Right renal pelvis (tissue), 4 donors: ENCODE measurements at places on chromosomes 3 and 15. TPM values are rescaled to one million over a fixed set of nuclear protein-coding genes. Genes with fewer than 3 reads are reported as not detected.

The PLA2G4E gene
- not detected for polyA plus RNA-seq

DNA sequence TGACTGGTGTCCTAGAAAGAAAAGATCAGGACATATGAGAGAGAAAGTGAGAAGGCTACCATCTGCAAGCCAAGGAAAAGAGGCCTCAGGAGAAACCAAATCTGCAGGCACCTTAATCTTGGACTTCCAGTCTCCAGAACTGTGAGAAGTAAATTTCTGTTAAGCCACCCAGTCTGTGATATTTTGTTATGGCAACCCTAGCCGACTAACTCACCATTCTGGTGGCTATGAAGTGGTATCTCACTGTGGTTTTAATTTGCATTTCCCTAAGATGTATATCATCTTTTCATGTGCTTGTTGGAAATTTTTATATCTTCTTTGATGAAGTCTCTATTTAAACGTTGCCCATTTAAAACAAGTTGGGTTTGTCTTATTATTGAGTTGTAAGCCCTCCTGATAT lies 40.6 kb downstream of the ILDR1 start:
- DNase-seq: no peak

DNA sequence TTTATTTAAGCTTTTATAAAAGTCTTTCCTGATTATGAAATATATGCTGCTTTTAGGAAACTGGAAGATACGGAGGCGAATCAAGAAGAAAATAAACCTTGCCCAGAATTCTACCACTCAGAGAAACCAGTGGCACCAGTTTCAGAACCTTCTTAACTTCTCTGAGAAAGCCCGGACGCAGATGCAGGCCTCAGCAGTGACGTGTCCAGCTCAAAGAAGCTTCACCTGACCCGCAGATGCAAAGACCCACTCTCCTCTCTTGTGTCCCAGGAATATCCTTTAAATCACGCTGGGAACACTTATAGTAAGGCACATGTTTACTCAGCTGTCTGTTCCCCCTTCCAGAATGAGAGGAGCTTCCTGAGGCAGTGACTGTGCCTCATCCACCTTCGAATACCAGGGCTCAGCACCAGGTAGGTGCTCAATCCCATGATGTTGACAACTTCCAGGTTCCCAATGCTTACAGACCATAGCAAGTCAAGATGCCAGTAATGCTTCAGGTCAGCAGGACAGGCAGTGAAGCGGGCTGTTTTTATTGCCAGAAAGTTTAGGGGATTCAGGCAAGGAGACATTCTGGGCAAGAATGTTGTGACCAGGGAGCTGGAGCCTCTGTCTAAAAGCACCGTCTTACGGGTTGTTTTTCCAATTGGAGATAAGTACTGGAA lies 39.9 kb upstream of the LDHAL6B start:
- no peak for DNase-seq

DNA sequence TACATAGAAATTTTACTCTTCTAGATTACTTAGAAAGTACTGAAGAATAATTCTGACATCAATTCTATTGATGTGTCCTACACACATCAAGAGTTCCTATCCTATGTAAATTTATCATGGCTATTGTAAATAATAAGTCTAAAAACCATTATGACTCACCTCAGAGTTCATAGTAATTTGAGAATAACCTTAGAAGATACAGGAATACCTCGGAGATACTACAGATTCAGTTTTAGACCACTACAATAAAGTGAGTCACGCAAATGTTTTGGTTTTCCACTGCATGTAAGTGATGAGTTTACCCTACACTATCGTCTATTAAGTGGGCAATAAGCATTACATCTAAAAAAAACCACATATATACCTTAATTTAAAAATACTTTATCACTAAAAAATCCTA lies 74.8 kb downstream of the NR1I2 start:
- DNase-seq: no peak

The C3orf22 gene
- 0.23 TPM for polyA plus RNA-seq

- DNase-seq: peak; percentile 36
Observed at GRCh38 chr3:54951405-54951804, 23.5 kb upstream of the LRTM1 start.

GRCh38 chr3:146903927-146904326 lies 298.8 kb upstream of the PLSCR5 start:
- DNase-seq: no peak
